GM12892 (cell line): ENCODE measurements at places on chromosomes 11 and 22.

GRCh38 chr22:20816559-20816958 lies 42.1 kb downstream of the PI4KA start:
- no peak for DNase-seq

DNA sequence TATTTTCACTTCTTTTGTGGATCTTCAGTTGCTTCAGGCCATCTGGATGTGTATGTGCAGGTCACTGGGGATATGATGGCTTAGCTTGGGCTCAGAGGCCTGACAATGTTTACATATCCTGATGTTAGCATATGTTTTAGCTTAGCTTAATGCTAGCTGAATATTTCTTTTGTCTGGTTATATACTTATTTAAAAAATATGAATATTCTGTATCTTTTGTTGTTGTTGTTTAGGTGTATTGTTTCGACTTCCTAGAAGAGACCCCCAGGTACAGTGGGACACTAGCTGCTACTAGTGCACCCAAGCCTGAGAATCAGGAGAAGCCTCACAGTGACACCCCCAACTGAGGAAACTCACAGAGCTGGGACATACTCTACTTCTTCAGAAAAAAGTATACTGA lies at the start of gene KDM4E:
Gene KDM4E, plus strand, starts transcription at position 301 of the 400 bp plus-strand sequence. CDS start 300 bp downstream, outside the sequence.
- DNase-seq, result no peak

- peak; percentile 42 for DNase-seq
These were observed 8.8 kb upstream of the CTSD start for GRCh38 chr11:1772270-1773130.

DNA sequence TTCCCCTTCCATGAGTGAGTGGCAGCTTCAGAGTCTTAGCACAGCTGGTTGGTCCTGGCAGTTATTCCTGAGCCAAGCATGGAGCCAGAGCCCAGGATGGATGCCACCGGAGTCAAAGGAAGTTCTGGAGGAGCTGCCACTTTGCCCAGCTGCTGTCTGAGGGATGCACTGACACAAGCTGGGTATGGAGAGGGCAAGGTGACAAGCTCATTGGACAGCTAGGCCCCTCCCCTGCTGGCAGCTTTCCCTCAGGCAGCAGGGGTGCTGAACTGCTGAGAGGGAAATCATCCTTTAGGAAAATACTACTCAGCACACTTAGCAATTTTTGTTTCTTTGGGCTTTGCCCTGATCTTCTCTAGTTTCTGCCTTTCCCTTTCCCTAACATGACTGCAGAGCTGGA lies 99.3 kb upstream of the SESN3 start:
- DNase-seq, result no peak

GRCh38 chr11:125569915-125570621 lies 791 bp downstream of the EI24 start:
- peak; percentile 8 for DNase-seq

DNA sequence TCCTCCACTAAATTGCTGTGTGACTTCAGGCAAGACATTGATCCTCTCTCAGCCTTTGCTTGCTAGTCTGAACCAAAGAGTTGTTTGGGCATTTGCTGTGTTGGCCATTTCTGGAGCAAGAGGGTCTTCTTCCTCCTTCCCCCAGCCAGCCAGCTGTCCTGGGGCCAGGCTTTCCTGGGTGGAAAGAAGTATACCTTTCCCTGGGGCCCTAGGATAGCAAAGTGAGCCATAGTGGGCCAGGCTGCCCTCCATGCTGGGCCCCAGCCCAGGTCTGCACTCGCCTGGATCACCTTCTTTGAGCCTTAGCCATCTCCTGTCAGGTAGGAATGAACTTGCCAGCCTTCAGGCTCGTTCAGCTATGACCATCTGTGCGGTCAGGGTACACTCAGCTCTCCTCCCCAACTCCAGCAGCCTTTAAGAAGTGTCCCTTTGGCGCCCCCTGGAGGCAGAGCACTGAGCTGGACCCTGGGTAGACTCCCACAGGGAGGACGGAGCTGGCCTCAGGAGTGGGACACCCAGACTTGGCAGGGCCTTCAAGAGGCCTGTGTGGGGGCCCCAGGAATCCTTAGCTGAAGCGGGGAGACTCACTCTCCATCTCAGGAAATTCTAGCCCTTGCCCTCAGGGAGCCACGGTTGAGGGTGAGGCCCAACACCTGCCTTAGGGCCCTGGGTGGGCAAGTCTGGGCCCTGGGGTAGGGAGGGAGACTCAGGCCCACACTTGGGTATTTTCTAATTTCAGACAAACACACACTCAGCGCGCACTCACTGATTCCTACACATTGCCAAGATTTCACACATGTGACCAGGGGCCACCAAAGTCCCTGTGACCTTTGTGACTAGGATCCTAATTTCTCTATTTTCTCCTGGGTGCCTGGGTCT lies 35.6 kb upstream of the TPBGL start:
- DNase-seq, result peak; percentile 79

DNA sequence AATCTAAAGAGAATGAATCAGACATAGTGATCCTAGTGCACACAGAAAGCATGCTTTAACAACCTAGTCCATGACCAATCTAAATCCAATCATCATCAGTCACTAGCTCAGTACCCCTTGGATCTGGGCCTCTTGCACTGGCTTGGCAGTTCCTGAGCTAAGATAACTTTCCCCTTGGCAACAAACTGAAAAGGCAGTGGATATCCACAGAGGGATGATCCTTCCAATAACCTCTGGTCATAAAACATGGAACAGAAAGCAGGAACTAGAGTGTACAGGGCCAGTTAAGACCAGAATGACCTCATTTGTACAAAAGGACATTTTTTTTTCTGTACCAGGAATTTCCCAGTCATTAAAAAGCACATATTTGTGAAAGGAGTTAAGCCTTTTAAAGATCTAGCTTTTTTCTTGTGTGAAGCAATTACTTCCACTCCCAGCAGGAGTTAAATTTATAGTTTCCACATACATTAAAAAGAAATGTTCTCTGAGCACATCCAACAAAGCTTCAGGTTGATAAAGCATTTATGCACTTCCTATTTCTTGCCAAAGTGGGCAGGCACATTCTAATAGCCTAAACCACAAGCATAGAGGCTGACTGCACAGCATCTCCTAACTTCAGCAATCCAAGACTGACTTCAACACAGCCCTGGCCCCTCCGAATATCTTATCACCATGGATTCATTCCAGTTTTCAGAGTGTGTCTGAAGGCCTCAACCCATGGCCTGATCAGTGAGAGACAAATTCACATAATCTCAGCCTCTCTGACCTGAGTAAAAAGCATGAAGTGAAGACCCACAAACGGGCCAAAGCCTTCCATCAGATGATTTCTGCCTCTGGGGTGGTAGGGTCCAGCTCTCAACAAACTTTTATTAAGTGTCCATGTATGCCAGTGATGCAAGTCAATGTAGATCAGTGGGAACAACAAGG lies 29.9 kb downstream of the GUCY1A2 start:
- no peak for DNase-seq

DNA sequence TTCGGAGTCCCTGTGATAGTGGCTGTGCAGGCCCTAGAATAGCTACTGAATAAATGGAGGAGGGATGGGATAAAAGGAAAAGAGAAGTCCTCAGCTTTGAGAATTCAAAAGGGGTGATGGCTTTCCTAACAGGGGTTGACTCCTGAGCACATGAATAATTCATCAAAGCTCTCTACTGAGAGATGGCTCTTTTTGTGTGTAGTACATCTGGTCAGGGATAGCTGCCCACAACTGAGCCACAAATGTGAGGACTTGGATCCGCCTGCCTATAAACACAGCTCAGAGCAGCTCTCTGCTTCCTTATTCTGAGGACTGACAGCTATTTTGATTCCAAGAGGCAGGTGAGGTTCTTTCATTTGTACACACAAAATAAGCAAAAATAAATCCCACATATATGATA lies 82.3 kb downstream of the USP35 start:
- no peak for DNase-seq

GRCh38 chr11:125766251-125766650 lies 12.4 kb downstream of the PATE2 start:
- no peak for DNase-seq

GRCh38 chr11:9733212-9733611 lies 69.3 kb downstream of the SWAP70 start:
- DNase-seq, result no peak

DNA sequence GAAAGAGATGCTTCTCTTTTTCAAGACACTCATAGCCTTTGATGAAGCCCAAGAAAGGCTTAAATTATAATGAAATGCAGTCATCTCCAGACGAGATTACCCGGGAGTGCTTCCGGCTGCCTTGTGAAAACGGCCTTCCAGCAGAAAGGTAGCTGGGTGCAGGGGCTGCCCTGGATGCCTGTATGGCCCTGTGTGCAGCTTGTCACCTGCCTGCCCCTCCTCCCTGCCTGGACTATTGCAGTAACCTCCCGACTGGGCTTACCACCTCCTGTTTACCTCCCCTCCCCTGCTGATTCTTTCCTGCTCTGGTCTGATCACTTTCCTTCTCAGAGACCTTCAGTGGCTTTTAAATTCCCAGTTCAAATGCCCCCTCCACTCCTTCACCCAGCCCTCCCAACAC lies 126.4 kb upstream of the SYT13 start:
- no peak for DNase-seq

GRCh38 chr11:19861171-19861570 lies 148.5 kb downstream of the NAV2 start:
- no peak for DNase-seq

DNA sequence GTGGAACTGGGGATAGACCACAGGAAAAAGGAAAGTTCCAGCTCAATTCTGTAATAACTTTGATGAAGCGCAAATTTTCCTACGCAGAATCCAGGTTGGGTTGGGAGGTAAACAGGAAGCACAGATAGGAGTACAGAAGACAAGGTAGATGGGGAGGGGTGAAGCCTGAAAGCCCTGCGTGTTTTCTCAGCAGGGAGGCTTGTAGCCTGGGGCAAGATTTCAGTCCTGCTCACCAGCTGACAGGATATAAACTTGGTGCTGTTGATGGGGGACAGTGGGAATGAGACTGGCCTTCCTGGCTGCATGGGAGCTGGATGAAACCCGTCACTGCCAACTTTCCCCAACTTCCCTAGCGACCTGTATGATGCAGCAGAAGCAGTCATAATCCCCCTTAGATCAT lies 114.9 kb downstream of the ARHGAP32 start:
- DNase-seq, result no peak

GRCh38 chr11:63534895-63535461 lies 1.6 kb upstream of the PLAAT4 start:
- DNase-seq, result no peak

DNA sequence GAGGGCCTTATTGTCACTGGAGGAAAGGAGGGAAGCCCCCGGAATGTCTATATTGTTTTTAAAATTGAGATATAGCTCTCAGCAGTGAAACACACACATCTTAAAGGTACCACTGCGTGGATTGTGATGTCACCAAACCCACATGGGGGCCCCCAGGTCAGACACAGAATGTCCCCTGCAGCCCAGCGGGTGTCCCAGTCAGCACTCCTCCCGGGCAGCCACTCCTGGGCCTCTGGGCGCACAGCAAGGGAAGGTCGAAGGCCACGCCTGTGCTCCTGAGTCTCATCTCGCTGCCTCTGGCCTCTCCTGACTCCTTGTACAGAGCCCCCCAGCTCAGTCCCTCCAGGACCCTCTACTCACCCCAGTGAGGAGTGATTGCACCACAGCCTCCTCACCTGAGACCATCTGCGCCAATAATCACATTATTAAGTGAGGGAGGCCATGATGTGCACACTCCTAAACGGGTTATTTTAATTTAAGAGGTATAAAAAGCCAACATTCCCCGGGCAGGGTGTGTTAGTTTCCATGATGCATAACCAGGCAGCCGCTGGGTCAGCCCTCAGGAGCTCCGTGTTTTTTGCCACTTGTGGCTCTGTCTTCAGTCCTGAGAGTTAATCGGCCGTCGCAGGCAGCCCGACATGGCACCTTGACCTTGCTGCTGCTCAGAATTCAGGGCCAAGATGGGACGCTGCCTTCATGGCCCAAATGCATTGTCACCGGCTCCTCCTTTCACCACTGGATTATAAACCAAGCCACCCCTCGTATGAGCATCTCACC lies 1089.3 kb downstream of the BRD1 start:
- DNase-seq, result no peak

DNA sequence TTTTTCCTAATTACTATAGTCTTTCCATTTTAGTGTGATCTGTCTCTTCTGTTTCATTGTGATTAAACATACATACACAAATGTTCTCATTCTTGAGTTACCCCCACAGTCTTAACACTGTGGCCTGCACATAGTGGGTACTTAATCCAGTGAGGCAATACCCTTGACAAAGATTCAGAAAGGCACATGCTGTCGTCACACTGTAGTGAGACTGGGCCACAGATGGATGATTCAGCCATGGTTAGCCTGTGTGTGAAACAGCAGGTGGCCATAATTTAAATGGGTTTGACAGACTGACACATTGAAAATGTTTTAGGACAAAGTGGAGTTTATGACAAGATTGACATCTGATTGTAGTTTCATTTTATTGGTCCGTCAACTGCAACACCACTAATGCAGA lies 313.1 kb downstream of the C11orf87 start:
- DNase-seq, result no peak

DNA sequence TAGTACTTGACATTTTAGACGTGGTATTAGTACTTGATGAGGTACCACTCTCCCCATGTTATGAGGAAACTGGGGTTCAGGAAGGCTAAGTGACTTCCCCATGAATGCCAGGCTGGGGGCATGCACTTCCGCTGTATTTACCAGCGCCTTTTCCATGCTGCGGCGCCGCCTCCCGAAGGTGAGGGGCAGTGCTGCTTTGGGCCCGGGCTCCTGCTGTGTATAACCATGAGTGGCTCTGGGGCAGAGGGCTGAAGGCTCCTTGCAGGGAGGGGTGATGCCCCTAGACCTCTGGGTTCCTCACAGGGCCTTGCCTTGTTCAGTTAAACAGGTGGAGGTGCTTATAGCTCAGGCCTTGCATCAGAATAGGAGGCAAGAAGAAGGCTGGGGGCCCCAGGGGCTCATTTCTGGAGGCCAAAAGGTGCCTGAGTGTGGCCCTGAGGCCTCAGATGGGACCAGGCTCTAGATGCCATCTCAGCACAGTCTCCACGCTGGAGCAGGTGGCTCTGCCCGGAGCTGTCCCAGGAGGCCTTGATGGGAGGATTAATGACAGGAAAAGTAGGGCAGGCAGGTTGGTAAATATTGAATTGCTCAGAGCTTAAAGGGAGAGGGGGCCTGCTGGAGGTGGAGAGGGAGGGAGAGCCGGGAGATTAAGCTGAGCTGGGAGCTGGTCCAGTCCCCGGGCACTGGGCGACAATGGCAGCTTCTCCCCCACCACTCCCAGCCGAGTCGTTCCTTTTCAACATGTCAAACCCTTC lies 129.6 kb downstream of the CEP164 start:
- no peak for DNase-seq

DNA sequence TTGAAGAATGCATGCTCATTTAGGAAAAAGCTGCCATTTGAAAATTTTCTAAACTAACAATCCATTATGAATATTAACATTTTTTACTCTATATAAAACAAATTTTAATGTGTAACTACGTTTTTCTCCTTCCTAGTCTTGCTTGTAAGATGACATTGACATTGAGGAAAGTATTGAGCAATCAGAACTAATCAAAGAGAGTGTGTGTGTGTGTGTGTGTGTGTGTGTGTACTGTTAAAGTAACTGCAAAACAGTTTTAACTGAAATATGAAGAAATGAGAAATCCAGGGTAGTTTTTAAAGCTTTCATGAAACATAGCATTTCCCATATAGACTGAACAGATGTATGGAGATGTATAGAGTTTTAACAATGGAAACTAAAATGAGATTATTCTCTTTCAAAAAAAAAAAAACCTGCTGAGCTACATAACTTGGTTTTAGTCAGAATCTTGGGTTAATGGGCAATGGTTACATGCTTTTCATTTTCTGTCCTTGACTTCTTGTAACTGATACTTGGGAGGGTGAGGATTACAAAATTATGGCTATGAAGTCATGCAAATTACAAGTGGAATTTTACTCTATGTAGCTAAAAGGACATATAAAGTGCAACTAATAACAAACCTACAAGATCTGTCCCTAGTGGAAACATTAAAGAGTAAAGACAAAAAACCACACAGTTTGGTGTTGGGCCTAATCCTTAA lies 2.0 kb downstream of the PDGFD start:
- DNase-seq, result no peak

GRCh38 chr11:69587454-69588090 lies 53.4 kb upstream of the CCND1 start:
- no peak for DNase-seq
